Kidney tubule cell (primary cell): ENCODE measurements at places on chromosomes 1 and 21.

GRCh38 chr1:212098310-212098709 is 62.8 kb downstream of the DTL start:
- DNase-seq, result no peak

DNA sequence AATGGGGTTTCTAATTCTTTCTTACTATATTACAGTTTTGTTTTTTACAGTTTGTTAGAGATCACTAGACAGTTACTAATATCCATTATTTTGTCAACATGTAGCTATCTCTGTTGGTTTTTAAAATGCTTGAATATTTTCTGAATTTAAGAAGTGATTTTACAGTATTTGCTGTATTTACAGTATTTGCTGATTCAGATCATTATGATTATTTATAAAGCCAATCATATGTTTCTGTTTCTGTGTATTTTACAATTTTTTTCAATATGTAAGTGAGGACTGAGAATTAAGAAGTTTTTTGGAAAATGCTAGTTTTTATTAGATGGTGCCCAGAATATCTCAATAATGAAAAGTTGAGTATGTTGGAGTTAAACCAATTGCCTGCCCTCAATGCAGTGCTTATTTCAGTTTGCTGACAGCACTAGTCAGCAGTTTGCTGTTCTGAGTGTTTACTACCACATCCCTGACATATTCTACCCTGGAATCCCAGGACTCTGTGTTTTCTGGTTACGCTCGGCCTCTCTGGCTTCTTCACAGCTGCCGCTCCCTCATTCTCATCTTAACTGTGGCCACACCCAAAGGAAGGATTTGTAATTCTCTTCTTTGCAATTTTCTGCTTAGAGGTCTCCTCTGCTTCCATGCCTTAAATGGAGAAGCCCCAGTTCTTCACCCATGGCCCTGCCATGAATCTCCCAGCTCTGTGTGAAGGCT is 68.0 kb upstream of the BACH1 start:
- peak; percentile 49 for DNase-seq

GRCh38 chr1:180230791-180231505 is 884 bp downstream of the LHX4 start:
- DNase-seq, result peak; percentile 70

- DNase-seq, result peak; percentile 28
These were observed 34.8 kb upstream of the DUSP10 start for GRCh38 chr1:221776495-221777301.

- DNase-seq, result no peak
These were observed 17.5 kb downstream of the RHOU start for GRCh38 chr1:228752675-228753265.

DNA sequence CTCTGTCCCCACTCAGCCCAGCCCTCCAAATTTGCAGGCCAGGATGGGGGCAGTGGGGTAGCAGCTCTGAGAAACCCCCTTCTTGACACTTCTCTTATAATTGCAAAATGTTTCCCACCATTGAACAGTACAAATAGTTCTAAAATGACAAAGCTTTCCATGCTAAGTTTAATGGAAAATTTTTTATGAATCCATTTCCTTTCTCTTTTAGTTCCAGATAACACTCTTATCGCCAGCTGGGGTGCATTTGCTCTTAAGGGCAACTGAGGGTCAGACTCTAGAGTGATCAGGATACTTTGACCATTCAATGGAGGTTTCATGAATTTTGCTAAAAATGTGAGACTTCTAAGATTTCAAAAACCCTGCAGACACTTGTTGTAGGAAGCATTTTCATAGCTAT is 29.9 kb downstream of the PIK3C2B start:
- no peak for DNase-seq

GRCh38 chr1:22418933-22419382 is 32.7 kb upstream of the ZBTB40 start:
- peak; percentile 83 for DNase-seq

DNA sequence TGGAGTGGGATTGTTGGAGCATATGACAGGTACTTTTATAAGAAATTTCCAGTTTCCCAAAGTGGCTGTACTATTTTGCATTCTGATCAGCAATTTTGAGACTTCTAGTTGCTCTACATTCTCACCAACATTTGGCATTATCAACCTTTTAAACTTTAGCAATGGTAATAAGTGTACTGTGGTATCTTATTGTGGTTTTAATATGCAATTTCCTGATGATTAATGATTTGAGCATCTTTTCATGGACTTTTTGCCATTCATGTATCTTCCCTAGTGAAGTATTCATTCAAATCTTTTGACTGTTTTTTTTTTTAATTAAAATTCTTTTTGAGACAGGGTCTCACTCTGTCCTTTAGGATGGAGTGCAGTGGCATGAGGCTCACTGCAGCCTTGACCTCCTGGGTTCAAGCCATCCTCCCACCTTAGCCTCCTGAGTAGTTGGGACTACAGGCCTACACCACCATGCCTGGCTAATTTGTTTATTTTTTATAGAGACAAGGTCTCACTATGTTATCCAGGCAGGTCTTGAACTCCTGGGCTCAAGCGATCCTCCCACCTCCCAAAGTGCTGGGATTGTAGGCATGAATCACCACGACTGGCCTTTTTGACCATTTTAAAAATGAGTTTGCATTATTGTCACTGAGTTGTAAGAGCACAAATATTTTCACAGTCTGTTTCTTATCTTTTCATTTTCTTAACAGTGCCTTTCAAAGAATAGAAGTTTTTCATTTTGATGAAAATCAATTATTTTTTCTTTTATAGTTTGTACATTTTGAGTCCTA is 7.8 kb upstream of the SLC6A9 start:
- no peak for DNase-seq

DNA sequence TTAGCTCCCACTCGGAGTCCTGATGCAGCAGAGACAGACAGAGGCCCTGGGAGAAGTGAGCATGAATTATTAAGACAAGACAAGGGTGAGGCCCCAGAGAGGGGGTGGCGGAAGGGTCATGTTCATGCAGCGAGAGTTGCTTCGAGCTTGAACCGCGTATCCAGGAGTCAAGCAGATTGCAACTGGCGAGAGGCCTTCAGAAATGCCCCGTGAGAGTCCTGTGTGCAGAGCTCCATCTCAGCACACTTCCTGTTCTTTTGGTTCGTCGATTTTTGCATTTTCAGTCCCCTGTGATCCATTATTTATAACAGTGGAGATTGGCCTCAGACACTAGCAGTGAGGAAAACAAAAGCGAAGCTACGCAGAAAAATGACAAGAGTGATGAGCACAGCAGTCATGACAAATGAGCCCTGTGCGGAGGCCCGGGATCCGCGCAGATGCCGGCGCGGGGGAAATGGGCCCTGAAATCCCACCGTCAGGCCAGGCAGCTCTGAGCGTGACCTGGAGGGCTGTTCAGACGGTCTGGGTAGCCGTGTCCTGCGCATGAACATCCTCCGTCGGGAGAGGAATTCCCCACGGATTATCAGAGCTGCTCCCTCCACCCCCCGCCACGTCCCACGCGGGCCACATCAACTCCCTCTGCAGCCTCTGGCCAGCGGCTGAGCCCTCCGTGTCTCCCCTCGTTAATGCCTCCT is 15.0 kb downstream of the PDE9A start:
- DNase-seq, result no peak

DNA sequence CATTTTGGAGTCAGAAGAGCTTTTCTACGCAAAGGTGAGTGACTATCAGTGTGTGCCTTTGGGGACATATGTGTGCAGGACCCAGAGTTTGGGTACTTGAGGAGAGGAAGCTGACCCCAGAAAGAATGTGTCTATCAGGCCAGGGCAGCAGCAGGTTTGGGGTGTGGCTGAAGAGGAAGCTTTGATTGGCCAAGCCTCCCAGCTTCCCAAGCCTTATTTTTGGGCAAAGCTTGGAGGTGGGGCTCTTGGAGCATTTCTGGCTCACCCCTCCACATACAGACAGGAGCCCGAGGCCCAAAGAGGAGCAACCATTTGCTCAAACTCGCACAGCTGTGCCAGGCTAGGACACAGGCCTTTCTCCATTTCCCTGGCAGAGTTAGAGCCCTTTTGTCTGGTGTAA is 4.7 kb downstream of the GPR3 start:
- DNase-seq, result no peak

DNA sequence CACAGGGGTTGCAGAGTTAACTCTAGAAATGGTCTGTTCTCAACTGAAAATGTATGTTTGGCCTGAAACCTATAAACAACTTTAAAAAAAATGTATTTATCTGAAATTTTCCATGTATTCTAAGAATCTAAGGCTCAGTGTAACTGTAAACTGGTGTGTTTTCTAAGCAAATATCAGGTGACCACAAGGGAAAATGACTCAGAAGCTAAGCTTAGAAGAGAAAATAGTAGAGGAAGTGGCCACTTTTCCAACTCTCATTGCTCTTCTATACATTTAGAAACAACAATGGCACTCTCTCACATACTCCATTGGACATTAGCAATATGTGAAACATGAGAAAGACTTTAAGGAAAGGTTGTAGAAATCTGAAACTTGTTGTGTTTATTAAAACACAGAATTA is 7.5 kb downstream of the TNFSF18 start:
- DNase-seq, result peak; percentile 51
